ENCODE measurements at places on chromosomes 11 and 22.
A peak's percentile ranks its signal among the peaks of the same experiment; 100 is the strongest.

DNA sequence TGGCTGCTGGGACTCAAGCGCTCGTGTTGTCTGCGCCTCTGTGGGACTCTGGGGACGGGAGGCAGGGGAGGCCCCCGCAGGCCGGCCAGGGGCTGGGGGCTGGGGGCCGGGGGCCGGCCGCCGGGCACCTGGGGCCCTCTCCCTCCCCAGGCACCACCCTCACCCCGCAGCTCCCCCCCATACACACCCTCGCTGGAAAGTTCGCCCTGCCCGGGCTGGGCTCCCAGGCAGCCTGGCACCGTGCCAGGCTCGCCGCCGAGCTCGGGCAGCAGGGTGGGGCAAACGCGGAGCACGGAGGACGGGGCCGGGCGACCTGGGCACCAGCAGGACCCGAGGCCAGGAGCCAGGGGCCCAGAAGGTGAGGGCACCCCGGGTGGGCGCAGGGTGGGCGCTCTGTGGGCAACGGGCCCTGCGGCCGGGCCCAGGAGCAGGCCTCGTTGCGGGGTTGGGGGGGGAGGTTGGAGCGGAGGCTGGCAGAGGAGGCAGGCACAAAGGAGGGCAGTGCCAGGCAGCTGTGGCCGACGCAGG, 76.7 kb upstream of the WNT7B start:
- DNase-seq = peak; percentile 46

DNA sequence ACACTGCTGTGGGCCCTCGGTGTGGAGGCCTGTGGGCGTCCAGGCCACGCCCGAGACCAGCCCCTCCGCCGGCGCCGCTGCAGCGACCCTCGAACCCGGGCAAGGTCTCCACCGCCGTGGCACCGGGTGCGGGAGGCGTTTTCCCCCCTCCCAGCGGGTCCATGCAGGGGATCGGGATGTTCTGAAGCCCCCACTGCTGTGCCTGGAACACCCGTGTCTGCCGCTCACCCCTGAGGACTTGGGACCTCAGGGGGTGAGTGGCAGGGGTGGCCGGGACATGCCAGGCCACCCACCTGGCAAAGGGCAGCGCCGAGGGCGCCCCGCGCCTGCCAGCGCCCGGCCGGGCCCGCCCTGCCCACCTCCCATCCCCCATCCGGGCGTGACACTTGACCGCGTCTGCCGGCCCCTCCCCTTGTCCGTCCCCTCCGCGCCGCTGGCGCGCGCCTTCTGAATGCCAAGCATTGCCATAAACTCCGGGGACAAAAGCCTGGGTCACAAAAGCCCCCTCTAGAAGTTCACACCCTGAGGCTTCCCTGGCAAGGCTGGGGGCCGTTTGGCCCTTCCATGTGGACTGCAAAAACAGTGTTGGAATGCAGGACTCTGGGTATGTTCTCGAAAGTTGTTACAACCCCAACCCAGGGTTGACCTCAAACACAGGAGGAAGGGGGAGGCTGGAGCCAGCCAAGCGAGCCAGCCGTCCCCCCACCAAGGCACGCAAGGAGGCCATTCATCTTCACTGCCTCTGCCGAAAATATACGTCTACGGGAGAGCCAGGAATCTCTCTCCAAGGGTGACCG, 819 bp upstream of the KCNQ1OT1 start:
- peak; percentile 43 for DNase-seq

GRCh38 chr11:130890039-130890745, 26.1 kb downstream of the SNX19 start:
- no peak for DNase-seq

- DNase-seq = no peak
Observed at GRCh38 chr11:13038366-13038765, 29.2 kb downstream of the RASSF10 start.

DNA sequence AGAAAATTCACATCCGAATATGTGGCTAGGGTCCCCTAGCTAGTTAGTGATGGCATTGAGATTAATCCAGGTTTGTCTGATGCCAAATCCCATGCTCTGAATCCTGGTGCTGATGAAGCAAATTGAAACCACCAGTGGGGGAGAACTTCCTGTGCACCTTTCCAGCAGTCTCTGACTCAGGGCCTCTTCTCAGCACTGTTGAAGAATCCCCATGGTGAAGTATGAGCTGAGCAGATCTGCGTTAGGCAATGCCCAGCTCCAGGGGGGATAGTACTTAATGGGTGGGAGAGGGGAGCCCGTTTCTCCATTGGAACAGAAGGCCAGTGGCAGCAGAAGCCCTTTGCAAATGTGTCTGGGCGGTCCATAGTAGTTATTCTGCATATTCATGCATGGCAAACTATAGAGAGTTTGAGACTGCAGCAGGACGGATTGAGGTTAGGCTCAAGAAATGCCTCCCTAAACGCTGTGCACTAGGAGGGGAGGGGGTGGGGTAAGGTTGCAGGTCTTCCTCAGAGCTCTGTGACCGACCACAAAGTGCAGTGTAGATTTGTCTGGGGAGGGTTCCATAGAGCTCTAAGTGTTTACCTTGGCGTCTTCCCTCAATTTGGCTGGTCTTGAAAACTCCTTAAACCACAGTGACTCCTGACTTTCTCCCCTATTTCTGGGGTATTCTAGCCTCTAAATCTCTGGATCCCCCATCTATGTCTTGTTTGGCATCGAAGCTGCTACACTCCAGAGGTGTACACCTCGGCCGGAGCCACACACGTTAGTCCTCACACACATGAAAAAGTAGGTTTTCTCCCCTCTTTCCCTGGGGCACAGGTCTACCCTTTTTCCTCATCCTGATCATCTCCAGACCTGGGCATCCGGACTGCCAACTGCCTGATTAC, 4.8 kb downstream of the POU2F3 start:
- no peak for DNase-seq

DNA sequence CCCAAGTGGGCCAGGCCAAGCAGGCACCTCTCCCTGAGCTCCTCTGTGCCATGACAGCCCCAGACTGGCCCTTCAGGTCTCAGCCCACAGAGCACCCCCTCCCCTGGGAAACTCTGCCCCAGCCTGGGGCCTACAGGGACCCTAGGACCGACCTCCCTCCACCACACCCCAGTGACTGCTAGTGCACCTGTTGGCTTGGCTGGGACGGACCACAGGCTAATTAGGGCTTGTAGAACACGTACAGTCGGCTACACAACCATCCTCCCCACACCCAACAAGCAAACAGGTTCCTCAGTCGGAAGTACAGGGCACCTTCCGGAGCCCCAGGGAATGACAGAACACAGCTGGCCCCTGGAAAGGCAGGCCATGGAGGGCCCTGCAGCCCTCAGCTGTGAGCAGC, 4.3 kb downstream of the SBF1 start:
- no peak for DNase-seq

GRCh38 chr22:41587347-41587723, 2.3 kb downstream of the PMM1 start:
- no peak for DNase-seq

DNA sequence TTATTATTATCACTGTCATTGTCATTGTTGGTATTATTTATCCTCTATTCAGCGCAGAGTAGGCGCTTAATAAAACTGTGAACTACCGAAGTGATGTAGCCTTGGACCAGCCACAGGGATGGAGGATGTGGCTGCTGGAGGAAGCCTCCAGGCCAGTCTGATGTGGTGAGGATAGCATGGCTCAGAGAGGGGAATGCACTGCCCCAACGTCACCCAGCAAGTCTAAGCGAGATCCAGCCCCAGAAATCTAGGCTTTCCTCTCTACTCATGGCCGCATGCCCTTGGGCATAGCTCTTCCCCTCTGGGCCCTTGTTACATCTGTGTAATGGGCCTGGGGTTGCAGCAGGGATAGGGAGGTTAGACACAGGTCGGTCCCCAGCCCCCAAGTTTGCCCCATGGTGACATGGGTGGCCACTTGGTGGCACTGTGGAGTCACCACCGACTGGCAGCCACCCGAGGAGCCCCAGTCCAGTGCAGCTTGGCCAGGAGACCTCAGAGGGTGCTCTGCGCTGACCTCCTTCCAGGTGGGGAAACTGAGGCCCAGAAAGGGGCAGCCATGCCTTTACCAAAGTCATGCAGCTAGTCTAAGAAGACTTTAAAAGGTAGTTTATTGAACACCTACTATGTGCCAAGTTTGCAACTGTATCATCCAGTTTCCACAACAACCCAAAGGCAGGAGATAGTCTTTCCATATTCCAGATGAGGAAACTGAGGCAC, 395.7 kb downstream of the MN1 start:
- no peak for DNase-seq

GRCh38 chr11:58060939-58061672, 30.4 kb downstream of the OR6Q1 start:
- DNase-seq = no peak

DNA sequence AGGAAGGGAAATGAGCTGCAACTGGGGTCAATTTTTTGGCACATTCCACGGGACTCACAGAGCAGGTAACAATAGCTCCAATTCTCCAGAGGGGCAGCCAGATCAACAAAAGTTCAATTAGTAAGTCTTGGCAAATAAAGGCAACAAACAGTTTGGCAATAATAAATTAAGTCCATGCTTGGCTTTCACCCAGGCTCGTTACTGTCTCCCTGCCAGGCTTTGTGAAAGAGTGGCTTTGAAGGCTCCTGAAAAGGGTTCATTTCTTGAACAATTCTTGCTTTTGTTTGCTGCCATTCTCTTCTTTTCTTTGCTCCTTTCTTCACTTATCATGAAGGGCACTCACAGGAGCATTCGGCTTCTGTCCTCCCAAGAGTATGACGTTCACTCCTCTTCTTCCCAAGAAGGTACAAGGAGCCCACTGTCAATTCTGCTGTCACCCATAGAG, 123.3 kb downstream of the APIP start:
- DNase-seq = no peak

- no peak for DNase-seq
Observed at GRCh38 chr22:44098021-44098739, 74.1 kb downstream of the PARVB start.
